ENCODE measurements at places on chromosomes 2 and 18.

DNA sequence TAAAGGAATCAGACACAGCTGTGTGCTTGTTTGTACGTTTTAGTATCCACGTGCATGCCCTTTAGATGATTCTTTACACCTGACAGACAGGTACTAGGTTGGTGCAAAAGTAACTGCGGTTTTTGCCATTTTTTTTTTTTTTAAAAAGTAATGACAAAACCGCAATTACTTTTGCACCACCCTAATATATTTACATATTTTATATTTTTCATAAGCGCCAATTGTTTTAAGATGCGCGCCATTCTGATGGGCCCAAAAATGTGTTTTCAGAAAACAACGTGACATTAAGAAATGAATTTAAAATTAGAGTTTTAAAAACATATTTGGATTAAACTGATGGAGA lies 972 bp upstream of the COBLL1 start:
- DNase-seq = no peak

- DNase-seq = no peak
Measured at GRCh38 chr2:197207598-197207997, 103.0 kb downstream of the ANKRD44 start.

GRCh38 chr2:72933646-72934151 lies 16.4 kb downstream of the EMX1 start:
- DNase-seq = no peak

- DNase-seq = no peak
Measured at GRCh38 chr18:13641551-13642439, 84.6 kb downstream of the FAM210A start.

DNA sequence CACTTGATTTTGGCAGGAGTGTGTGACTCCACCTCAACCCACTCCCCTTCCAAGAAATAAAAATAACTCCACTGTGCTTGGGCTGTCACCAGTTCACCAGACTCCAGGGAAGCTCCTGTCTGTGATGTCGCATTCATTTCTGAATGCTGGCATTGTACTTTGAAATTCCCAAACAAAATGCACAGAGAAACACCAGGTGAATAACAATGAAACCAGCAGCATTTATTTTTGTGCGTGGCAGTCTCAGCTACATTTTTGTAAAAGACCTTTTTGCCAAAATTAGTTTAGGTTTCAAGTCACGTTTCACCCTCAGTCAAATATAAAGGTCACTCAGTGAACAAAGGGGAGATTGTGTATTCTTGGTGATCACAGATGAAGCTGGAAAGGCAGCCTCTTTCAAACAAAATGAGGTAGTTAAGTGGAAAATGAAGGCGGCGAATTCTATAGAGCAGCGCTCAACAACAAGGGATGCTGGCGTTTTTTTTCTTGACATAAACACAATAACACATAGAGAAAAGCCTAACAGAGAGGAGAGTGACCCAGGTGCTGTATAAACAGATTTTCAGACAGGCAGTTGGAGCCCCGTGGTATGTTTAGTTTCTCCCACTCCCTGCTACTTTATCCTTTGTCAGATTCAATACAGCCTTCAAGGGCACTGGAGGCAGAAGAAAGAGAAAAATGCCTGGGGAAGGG lies 210.3 kb upstream of the GCFC2 start:
- no peak for DNase-seq

DNA sequence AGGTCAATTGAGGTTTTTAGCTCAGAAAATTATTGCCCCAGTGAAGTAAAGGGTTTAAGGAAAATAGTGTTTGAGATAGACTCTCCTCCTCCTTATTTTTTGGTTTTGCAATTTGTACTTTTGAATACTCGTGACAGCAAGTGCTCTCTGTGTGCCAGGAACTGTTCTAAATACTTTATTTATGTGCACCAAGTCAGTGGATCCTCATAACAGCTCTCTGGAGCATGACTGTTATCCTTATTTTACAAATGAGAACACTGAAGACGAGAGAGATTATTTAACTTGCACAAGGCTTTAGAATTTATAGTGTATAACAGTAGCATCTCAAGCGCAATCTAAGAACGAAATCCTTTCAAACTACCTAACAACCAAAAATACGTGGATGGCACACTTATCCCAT lies 24.7 kb downstream of the BABAM2 start:
- DNase-seq = no peak

GRCh38 chr2:64874593-64874992 lies 114.6 kb upstream of the SLC1A4 start:
- DNase-seq = no peak

DNA sequence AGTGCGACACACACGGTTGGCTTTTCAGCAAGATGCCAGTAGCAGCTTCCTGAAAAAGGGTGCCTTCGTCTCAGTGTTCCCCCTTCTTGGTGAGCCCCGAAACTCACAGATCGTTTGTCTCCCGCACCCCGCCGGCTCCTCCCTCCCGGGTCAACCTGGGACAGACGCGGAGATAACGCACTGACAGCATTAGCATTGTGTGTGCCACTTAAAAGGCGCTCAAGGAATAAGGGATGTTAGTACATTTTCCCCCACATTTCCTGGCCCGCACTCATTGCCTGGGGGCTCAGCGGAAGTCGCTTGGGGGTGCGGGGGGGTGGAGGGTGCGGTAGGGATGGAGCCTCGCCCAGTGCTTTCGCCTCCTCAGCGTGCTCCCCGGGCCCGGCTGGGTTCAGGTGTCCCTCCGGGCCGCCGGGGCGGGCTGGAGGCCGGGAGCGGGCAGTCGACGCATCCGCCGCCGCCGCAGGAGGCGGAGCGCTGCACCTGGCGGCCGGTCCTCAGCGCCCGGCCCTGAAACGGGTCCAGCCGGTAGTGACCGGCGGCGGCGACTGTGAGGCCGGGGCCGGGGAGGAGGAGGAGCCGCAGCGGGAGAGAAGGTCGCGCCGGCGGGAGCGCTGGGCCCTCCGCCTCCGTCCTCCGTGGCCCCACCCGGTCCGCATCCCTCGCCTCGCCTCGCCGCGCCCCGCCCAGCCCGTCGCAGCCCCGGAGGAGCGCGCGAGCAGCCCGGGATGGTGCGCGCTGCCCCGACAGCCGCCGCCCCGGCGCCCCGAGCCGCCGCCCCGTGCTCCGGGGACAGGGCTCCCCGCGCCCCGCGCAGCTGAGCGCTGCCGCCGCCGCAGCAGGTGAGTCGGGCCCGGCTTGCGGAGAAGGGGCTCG lies at the start of gene MFSD6:
Gene MFSD6, plus strand, starts transcription at position 694 of the 876 bp plus-strand sequence. CDS start 27,675 bp downstream, outside the sequence.
- peak; percentile 11 for DNase-seq

DNA sequence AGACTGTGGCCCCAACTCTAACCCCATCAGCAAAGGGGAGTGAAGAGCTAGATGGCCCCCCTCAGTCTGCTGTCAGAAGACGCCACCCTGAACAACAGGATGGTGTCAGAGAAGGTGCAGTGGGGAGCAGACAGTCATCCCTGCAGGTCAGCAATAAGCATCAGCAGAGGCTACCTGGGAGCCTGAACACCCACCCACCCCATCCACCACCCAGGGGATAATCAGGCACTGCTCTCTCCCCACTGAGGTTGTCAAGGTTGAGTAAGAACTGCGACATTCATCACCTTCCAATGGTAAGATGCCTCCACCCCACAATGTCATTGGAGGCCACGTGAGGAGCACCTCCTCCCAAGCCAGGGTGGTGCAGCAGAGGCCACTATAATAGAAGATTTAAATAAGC lies 8.5 kb upstream of the ID2 start:
- no peak for DNase-seq

GRCh38 chr18:80178935-80179818 lies 68.1 kb downstream of the PARD6G start:
- no peak for DNase-seq

DNA sequence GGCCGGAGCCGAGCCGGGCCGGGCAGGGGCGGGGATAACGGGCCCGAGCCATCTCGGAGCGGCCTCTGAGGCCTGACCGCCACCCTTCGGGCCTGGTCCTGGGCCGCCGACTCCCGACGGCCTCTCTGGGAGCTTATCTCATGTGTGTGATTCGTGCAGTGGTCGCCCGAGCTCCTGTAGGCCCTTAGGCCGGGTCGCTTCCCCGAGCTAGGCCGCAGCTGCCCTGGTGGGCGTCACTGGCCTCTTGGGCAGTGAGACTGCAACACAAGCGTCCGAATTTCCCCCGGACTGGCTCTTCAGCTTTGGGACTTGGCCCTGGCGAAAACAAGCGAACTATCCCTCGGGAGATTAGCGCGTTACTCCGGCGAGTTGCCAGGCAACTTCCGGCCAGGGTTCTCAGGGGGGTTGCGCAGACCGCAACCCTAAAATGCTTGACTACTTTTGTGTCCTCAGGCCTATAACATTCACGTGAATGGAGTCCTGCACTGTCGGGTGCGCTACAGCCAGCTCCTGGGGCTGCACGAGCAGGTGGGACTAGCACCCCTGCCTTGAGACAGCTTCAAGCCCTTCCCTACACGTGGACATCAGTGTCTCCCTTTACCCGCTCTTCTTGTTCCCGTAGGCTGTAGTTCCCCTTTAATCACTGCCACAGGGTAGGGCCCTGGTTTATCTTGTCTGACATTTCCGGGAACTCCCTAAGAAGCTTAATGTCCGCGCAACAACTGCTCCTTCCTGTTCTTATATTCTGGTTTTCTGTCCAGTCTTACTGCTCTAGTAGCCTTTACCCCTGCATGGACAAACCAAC lies 602 bp downstream of the SNX17 start:
- peak; percentile 64 for DNase-seq

DNA sequence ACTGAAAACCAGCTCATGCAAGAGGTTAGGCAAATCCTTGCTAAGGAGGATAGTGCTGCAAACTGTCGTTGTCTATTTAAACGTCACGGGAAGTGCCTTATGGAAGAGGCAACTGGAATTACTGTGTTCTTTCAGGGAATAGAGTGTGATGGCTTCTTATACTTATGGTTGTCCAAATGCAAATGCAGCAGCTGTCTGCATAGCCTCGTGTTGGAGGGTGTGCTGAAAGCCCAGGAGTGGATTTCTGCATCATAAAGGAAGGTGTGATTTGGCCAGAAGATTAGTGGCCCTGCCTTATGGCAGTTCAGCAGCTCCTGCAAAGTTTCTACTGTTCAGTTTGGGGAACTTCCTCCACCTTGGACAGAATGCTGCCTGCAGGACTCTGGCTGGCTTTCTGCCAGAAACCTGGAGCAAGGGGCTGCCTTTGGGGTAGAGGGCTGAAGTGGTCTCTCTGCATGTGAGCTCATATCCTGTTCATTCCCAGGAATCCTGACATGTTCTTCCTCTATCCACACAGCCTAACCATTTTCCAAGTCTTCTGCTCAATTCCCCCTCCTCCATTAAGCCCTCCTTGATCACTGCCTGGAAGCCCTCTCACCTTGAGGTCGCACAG lies 321.2 kb upstream of the CXCR4 start:
- no peak for DNase-seq

- DNase-seq = no peak
Measured at GRCh38 chr2:54012538-54013141, 41.8 kb upstream of the PSME4 start.

DNA sequence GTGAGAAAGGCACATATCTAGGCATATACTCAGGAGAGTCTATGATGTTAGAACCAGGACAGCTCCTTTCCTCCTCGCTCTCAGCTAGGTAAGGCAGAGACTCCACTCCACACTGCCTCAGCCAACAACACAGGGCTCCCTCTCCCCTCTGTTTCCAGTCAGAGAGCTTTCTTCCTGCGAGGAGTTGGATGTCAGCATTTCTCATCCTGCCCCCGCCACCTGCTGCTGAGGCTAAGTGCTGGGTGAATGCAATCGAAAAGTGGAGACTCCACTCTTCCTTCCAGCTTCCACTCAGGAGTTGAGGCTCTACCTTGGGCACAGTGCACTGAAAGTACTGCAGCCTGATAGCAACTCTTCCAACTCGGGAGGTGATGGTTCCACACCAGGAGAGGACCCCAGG lies 177.2 kb upstream of the RAB6C start:
- DNase-seq = no peak

GRCh38 chr2:123434546-123435395 lies 590.3 kb upstream of the CNTNAP5 start:
- no peak for DNase-seq

- DNase-seq = peak; percentile 90
Measured at GRCh38 chr2:192243488-192243887, 48.8 kb upstream of the TMEFF2 start.

DNA sequence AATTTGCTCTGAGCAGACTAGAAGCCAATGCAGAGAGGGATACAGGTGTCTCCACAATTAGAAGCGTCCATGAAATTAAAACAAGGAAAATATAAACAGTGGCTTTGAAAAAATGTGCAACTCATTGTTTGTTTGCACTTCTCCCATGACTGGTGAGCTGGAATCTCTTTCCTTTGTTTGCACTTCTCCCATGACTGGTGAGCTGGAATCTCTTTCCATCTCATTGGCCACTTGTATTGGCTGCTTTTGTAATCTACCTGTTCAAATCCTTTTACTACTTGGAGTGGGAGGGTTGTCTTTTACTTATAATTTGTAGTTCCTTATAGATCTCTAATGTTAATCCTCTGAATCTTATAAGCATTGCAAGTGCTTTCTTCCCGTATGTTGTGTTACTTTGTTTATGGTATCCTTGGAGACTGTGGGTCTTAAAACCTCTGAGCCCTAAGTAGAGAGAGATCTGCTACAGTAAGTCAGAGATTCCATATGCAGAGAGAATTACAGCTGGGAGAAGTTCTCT lies 94.1 kb downstream of the RTN4 start:
- no peak for DNase-seq

- peak; percentile 75 for DNase-seq
Measured at GRCh38 chr2:224222291-224222690, 179.6 kb downstream of the FAM124B start.

DNA sequence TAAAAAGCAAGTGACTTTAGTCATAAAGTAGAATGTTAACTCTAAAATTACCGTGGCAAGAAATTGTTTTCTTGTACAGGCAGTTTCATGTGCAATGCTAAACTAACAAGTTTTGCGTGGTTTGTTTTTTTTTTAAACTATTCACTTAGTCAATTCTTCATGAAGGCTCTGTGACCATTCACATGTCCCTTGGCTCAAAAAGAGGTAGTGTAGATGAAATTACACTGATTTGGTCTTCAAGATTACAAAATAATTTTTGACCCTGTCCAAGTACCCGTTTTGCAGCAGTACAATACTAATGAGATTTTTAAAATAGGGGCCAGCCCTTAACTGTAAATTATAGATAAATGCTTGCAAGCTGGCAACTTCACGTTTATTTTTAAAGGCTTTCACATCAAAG lies 1.3 kb downstream of the TMEM131 start:
- DNase-seq = no peak

GRCh38 chr2:196262606-196263005 lies 91.2 kb upstream of the STK17B start:
- DNase-seq = no peak

GRCh38 chr2:79723830-79724229 lies 211.0 kb downstream of the CTNNA2 start:
- peak; percentile 78 for DNase-seq

DNA sequence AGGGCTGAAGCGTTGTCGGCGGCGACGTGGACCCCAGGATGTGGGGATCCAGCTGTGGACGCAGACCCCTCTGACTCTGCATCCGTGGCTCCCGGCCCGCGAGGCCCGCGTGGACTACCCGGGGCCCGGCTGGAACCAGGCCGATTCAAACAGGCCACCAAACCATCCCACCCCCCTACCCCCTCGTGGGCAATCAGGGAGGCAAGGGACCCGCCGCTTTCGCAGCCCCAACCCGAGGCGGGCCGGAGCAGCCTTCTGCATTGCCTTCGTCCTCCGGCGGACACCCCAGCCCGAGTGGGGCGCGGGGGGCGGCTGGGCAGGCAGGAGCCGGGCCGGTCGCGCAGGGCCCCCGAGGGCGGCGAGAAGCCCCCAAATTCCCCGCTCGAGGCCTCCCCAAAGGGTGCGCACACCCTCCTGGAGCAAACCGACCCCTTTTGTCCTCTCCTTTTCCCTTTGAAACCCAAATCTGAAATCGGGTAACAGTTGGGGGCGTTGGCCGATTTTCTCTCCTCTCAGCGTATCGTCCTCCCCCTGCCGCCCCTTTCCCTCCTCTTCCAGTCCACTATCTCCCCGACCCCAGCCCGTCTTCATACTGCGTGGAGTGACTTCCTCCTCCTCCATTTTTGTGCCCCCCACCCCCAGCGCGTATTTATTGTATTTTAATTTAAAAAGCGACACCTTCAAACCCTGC lies 7.4 kb downstream of the SP9 start:
- no peak for DNase-seq
